ENCODE measurements at places on chromosomes 2 and 18. TPM values are rescaled to one million over a fixed set of nuclear protein-coding genes. Genes with fewer than 3 reads are reported as not detected.

CGREF1 gene
- 1.2 TPM for total RNA-seq

PLEKHH2 gene
- total RNA-seq = 0.28 TPM

UGT1A8 gene
- not detected for total RNA-seq

METTL8 gene
- total RNA-seq = 10.3 TPM

IKZF2 gene
- total RNA-seq = 0.09 TPM

STON1 gene
- total RNA-seq = 11.3 TPM

RFX8 gene
- 0.28 TPM for total RNA-seq

RAX gene
- total RNA-seq = not detected

CDKL4 gene
- total RNA-seq = 0.81 TPM

SCTR gene
- total RNA-seq = not detected

PSMG2 gene
- 50.8 TPM for total RNA-seq

PER2 gene
- 2.6 TPM for total RNA-seq

GALR1 gene
- total RNA-seq = not detected

TTN gene
- 0.66 TPM for total RNA-seq

SERPINB7 gene
- not detected for total RNA-seq

C2orf76 gene
- 9.3 TPM for total RNA-seq

TPO gene
- not detected for total RNA-seq

DPP4 gene
- total RNA-seq = 5.0 TPM
